ENCODE measurements at places on chromosomes 6 and 20.

GRCh38 chr20:36352843-36353553 is 46.9 kb downstream of the DLGAP4 start:
- no peaks in the 10 kb centered on the region for H3K27me3 ChIP-seq
- no peaks in the 10 kb centered on the region for H3K4me1 ChIP-seq
- H3K36me3 ChIP-seq = no peaks in the 10 kb centered on the region
- H3K27ac ChIP-seq = no peak overlapping the region
- no peak for DNase-seq

DNA sequence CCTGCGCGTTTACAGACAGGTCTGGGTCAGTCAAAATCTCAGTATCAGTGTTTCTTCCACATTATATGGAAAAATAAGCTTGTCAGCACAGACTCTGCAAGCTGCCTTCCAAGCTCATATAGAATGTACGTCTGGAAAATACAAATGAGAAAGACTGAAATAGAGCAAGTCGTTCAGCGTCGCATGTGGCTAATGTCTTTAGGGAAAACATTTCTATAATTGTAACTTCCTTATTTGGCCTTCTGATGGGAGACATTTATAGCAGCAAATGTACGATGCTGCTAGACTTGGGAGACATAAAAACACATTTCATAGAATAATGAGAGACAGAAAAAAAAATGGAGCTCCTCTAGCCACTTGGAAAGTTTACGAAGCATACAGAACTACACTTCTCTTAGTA is 122.2 kb downstream of the KIF16B start:
- H3K27ac ChIP-seq = no peak overlapping the region
- peaks cover 3% of the 10 kb centered on the region for H3K4me1 ChIP-seq
- no peak for DNase-seq
- no peaks in the 10 kb centered on the region for H3K36me3 ChIP-seq
- no peak overlapping the region for H3K4me3 ChIP-seq

- no peak for DNase-seq
- no peaks in the 10 kb centered on the region for H3K27me3 ChIP-seq
- H3K4me3 ChIP-seq = no peak overlapping the region
Observed at GRCh38 chr6:7271205-7271534, 41.8 kb downstream of the SSR1 start.

- H3K27ac ChIP-seq = no peak overlapping the region
- H3K4me3 ChIP-seq = no peak overlapping the region
- peaks cover 8% of the 10 kb centered on the region for H3K36me3 ChIP-seq
- H3K4me1 ChIP-seq = no peaks in the 10 kb centered on the region
- DNase-seq = no peak
- no peaks in the 10 kb centered on the region for H3K27me3 ChIP-seq
Observed at GRCh38 chr6:130132286-130132701, 90.5 kb downstream of the SAMD3 start.

- no peak for DNase-seq
- H3K36me3 ChIP-seq = no peaks in the 10 kb centered on the region
- H3K4me3 ChIP-seq = no peak overlapping the region
- peak overlapping the region; percentile 71 for H3K27ac ChIP-seq
Observed at GRCh38 chr6:53281518-53282215, 67.1 kb downstream of the ELOVL5 start.

DNA sequence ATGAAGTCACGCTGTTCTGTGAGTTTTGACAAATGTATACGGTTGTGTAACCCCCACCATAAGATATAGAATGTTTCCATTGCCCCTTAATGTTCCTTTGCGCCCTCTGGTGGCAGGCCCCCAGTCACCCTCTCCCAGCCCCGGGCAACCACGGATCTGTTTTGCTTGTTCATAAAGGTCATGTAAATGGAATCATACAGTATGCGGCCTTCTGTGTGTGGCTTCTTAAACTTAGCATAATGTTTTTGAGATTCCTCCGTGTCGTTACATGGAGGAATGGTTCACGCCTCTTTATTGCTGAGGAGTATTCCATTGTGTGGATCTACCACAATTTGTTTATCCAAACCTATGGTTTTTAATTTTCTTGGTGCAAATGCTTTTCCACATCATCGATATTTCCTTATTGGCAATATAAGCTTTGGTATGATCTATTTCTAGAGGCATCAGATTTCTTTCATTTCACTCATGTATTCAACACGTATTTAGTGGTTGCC is 28.4 kb downstream of the LYRM2 start:
- H3K4me1 ChIP-seq = peaks cover 5% of the 10 kb centered on the region
- no peaks in the 10 kb centered on the region for H3K36me3 ChIP-seq
- no peaks in the 10 kb centered on the region for H3K27me3 ChIP-seq
- no peak overlapping the region for H3K27ac ChIP-seq

GRCh38 chr6:52759085-52759484 is 4.2 kb downstream of the GSTA2 start:
- H3K4me3 ChIP-seq = no peak overlapping the region
- H3K36me3 ChIP-seq = no peaks in the 10 kb centered on the region
- no peak overlapping the region for H3K27ac ChIP-seq
- no peaks in the 10 kb centered on the region for H3K4me1 ChIP-seq
- no peaks in the 10 kb centered on the region for H3K27me3 ChIP-seq

GRCh38 chr6:146484411-146484810 is 59.2 kb upstream of the RAB32 start:
- no peaks in the 10 kb centered on the region for H3K27me3 ChIP-seq
- no peak overlapping the region for H3K4me3 ChIP-seq
- no peaks in the 10 kb centered on the region for H3K4me1 ChIP-seq
- no peaks in the 10 kb centered on the region for H3K36me3 ChIP-seq

DNA sequence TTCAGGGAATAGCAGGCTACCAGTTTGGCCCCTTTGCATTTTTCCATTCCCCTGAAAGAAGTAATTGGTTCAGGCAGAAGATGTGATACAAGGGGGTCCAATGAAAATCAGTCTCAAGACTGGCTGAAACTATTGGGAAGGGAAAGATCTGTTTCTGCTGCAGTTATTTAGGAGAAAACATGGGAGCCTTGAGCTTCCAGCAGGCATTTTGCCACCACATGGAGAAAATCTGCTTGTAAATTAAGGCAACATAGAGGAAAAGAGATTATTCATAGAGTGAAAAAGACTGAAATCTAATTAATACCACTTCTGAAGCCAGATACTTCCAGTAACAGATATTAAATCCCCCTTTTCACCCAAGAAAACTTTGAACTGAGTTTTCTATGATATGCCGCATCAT is 44.2 kb upstream of the SNAP25 start:
- no peak overlapping the region for H3K27ac ChIP-seq
- no peaks in the 10 kb centered on the region for H3K36me3 ChIP-seq
- no peak for DNase-seq
- H3K4me1 ChIP-seq = no peaks in the 10 kb centered on the region
- no peaks in the 10 kb centered on the region for H3K27me3 ChIP-seq
- H3K4me3 ChIP-seq = no peak overlapping the region

GRCh38 chr20:43725666-43726065 is 1.1 kb downstream of the GTSF1L start:
- DNase-seq = no peak
- no peak overlapping the region for H3K27ac ChIP-seq
- H3K4me3 ChIP-seq = no peak overlapping the region
- H3K4me1 ChIP-seq = no peaks in the 10 kb centered on the region
- no peaks in the 10 kb centered on the region for H3K36me3 ChIP-seq

GRCh38 chr6:142913511-142914047 is 31.4 kb downstream of the HIVEP2 start:
- DNase-seq = no peak
- no peaks in the 10 kb centered on the region for H3K36me3 ChIP-seq
- peaks cover under 1% of the 10 kb centered on the region for H3K4me1 ChIP-seq
- no peaks in the 10 kb centered on the region for H3K27me3 ChIP-seq
- no peak overlapping the region for H3K27ac ChIP-seq
- H3K4me3 ChIP-seq = peak overlapping the region; percentile 39

GRCh38 chr6:35220711-35221110 is 7.0 kb downstream of the SCUBE3 start:
- peak overlapping the region; percentile 6 for H3K27ac ChIP-seq
- H3K4me1 ChIP-seq = peaks cover 17% of the 10 kb centered on the region
- no peaks in the 10 kb centered on the region for H3K27me3 ChIP-seq
- H3K36me3 ChIP-seq = no peaks in the 10 kb centered on the region
- DNase-seq = no peak

GRCh38 chr20:56322681-56323080 is 36.1 kb upstream of the FAM210B start:
- no peaks in the 10 kb centered on the region for H3K27me3 ChIP-seq
- H3K27ac ChIP-seq = no peak overlapping the region
- no peak for DNase-seq
- H3K4me1 ChIP-seq = no peaks in the 10 kb centered on the region

DNA sequence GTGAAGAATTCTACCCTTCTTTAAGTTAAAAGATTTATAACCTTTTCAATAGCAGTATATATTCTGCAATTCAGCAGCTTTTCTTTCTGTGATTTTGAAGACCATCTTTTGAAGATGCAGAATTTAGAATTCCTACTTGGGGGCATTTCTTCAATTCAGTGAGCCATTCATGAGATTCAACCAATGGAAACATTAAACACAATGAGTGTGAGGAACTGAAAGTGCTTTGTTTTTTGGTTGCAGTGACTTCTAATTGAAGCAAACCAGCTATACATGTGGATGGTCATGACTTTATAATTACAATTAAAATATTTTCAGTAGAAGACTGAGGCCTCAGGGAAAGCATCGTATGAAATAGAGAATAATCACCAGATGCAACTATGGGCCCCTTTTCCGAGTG is 108.3 kb downstream of the CARMIL1 start:
- H3K36me3 ChIP-seq = no peaks in the 10 kb centered on the region
- H3K4me1 ChIP-seq = peaks cover 32% of the 10 kb centered on the region
- DNase-seq = no peak
- H3K27me3 ChIP-seq = no peaks in the 10 kb centered on the region

- no peak overlapping the region for H3K4me3 ChIP-seq
- no peaks in the 10 kb centered on the region for H3K4me1 ChIP-seq
- no peak for DNase-seq
- H3K36me3 ChIP-seq = no peaks in the 10 kb centered on the region
Observed at GRCh38 chr6:14589175-14589574, 471.6 kb downstream of the CD83 start.

DNA sequence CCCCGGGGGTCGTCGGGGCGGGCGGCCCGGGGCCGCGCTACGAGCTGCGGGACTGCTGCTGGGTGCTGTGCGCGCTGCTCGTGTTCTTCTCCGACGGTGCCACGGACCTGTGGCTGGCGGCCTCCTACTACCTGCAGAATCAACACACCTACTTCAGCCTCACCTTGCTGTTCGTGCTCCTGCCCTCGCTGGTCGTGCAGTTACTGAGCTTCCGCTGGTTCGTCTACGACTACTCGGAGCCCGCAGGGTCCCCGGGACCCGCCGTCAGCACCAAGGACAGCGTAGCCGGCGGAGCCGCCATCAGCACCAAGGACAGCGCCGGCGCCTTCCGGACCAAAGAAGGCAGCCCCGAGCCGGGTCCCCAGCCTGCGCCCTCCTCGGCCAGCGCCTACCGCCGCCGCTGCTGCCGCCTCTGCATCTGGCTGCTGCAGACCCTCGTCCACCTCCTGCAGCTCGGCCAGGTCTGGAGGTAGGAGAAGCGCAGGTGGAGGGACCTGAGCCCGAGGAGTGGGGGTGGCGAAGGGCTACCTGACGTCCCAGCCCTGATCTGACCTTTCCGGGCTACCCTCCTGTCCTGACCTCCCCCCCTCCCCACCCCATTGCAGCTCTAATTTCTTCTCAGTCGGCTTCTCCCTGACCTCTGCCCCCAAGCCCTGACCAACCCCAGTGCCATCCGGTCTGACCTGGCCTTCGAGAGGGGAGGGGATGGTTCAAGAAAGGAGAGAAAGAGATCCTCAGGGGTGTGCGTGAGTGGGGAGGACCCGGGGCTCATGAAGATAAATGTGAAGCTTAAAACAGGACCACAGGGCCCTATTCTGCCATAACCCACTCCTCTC is 558 bp downstream of the XKR7 start:
- no peak overlapping the region for H3K27ac ChIP-seq
- H3K36me3 ChIP-seq = no peaks in the 10 kb centered on the region
- no peak for DNase-seq
- no peak overlapping the region for H3K4me3 ChIP-seq
- no peaks in the 10 kb centered on the region for H3K27me3 ChIP-seq
- no peaks in the 10 kb centered on the region for H3K4me1 ChIP-seq

DNA sequence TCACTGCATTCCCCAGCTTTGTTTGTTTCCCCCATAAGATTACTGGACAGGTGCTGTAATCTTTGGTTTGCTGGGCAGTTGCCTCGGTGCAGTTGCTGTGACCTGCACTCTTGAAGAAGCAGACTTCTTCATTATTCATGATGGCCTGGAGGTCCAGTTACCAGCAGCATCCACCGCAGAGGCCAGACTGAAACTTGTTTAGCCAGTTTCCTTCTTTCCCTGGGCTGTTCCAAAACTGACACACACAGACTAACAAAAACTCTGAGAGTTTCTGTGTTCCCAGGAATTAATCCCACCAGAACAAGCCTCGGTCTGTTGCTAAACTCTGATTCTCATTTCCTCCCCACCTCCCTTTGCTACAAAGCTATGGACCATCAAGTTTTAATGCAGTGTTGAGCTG is 144.1 kb downstream of the QRSL1 start:
- no peaks in the 10 kb centered on the region for H3K36me3 ChIP-seq
- H3K4me3 ChIP-seq = no peak overlapping the region
- DNase-seq = no peak
- H3K27me3 ChIP-seq = no peaks in the 10 kb centered on the region
- H3K4me1 ChIP-seq = peaks cover 2% of the 10 kb centered on the region

GRCh38 chr6:25755483-25755882 is 941 bp downstream of the SLC17A4 start:
- H3K27me3 ChIP-seq = no peaks in the 10 kb centered on the region
- H3K36me3 ChIP-seq = no peaks in the 10 kb centered on the region
- no peaks in the 10 kb centered on the region for H3K4me1 ChIP-seq
- no peak overlapping the region for H3K4me3 ChIP-seq

- peaks cover 45% of the 10 kb centered on the region for H3K4me1 ChIP-seq
- no peak for DNase-seq
- no peak overlapping the region for H3K4me3 ChIP-seq
- H3K36me3 ChIP-seq = no peaks in the 10 kb centered on the region
Observed at GRCh38 chr6:84093441-84094435, 60.2 kb downstream of the MRAP2 start.

DNA sequence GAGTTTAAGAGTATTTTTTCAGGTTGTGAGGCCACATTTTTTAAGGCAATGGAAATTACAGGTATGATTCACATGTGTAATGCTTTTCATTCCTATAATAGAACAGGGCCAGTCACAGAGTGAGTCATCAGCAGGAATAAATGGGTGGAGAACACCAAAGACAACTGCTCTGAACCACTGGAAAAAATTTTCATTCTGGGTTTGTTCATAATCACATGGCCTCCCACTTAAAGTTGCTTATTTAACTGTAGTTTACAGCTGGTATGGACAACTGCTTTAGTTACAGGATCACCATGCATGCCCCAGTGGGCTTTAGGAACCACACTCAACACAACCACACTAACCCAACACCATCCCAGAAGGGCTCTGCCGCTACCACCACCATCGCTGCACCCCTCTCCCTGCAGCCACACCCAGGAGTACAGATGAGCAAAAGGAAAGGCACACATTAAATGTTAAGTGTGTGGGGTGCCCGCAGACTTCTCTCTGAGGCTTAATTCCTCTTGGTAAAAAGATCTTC is 107.0 kb upstream of the DST start:
- peak overlapping the region; percentile 55 for H3K27ac ChIP-seq
- peak; percentile 24 for DNase-seq
- H3K4me1 ChIP-seq = peaks cover 36% of the 10 kb centered on the region

Data from thoracic aorta (tissue), 2 donors.